ENCODE measurements at places on chromosomes 7 and 10.

DNA sequence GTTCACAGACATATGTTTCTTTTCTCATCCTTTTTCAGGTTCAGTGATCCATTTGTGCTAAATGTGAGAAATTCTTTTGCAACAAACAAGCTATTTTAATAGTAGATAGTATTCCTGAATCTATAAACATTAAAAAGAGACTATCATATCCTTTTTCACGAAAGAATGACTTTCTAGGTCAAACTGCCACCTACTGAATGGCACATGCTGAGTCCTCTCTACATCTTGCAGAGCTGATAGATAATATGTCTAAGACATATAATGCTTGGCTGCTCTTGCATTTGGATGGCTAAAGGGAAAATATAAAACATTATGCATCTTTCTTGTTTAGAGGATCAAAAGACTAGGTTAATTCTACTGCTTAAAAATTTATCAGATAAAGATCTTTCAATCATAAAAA, 114.1 kb upstream of the SLC26A5 start:
- no peak for DNase-seq

DNA sequence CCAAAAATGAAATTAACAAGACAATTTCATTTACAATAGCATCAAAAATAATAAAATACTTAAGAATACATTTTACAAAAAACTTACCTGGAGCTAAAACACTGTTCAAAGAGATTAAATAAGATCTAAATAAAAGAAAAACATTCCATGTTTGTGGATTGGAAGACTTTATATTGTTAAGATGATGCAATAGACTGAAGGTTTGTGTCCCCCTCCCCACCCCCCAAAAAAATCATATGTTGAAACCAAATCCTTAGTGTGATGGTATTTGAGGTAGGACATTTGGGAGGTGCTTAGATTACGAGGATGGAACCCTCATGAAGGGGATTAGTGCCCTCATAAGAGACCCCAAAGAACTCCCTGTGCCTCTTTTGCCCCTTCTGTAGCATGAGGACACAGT, 117.6 kb downstream of the ZNF467 start:
- DNase-seq = no peak

GRCh38 chr7:45136106-45137060, 21.2 kb upstream of the RAMP3 start:
- DNase-seq = peak; percentile 48

DNA sequence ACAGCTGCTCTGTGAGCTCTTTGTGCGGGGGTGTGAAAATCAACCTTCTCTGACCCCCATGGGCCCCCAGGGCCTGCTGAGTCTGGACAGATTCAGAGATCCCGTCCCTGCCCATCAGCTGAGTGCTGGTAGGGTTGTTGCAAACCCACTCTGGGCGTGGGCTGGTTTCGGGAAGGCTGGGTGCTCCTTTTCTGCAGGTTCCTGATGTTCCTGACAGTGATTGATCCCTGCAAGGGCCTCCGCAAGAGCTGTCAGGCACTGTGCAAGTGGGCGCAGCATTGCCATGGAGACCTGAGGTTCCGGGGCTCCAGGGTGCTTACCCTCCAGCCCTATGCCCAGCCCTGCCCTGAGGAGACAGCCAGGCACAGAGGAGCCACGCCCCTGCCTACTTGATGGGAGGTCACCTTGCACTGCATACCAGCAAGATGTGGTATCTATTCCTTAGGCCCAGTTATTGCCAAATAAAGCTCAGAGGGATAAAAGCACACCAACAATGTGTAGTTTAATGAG, 44.3 kb upstream of the INPP5A start:
- no peak for DNase-seq

DNA sequence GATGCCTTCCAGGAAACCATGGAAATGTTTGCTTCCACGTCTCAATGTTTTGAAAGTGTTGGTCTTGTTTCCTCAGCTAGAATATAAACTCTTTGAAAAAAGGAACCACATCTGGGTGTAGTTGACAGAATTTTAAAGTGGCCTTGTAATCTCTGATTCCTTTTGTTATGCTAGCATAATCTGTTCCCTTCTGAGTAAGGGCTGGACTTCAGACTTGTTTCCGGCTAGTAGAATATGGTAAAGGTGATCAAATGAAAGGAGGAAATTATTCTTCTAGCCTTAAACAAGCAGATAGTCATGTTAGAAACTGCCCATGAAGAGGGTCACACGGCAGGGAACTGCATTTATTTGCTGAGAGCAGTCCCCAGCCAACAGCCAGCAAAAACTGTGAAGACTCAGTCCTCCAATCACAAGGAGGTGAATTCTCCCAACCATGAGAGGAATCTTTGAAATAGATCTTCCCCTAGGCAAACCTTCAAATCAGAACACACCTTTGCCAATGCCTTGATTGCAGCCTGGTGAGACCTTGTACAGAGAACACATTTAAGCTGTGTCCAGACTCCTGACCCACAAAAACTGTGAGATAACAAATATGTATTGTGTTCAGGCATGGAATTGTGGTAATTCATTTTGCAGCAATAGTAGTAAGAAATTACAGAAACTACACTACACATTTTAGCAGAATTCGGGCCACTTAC, 316.9 kb upstream of the SP8 start:
- DNase-seq = no peak

GRCh38 chr7:18013936-18014335, 13.7 kb downstream of the PRPS1L1 start:
- DNase-seq = no peak

All from NCI-H1930 (cell line).